ENCODE measurements at places on chromosomes 11 and 22.
A peak's percentile ranks its signal among the peaks of the same experiment; 100 is the strongest.

DNA sequence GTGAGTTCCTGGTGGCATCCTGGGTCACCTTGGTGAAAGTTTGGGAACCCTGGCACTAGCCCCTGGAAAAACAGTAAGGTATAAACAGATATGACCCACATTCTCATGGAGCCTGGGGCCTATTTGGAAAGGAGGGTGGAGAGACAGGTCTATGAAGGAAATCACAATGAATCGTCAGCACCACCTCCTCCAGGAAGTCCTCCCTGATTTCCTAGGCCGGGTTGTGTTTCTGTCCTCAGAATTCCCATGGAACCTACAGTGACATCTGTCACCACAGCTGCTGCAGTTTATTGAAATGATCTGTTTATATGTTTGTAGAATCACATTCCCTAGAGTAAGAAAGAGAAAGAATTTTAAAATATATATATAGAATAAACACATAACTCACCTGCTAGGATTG, 71.8 kb upstream of the ASPHD2 start:
- no peak for DNase-seq

GRCh38 chr11:34356130-34356529, 1.7 kb downstream of the ABTB2 start:
- no peak for DNase-seq

GRCh38 chr22:41943661-41944209, 3.2 kb downstream of the CENPM start:
- no peak for DNase-seq

DNA sequence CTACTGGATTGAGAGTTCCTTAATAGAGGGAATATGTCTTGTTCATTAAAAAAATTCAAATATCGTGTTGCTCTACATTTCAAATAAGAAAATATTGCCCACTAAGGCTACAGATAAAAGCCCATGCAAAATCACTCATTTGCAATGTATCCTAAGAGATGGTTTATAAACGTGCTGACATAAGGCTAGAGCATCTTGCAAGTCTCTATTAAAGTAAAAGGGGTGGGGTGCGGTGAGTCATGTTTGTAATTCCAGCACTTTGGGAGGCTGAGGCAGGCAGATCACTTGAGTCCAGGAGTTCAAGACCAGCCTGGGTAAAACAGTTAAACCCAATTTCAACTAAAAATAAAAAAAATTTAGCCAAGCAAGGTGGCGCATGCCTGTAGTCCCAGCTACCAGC, 70.3 kb downstream of the PGR start:
- no peak for DNase-seq

GRCh38 chr22:19709063-19709769, 5.1 kb upstream of the SEPTIN5 start:
- no peak for DNase-seq

GRCh38 chr11:57434640-57435546, 8.0 kb upstream of the SLC43A3 start:
- DNase-seq, result peak; percentile 24

- DNase-seq, result no peak
Observed at GRCh38 chr11:67280341-67280787, 8.7 kb upstream of the ANKRD13D start.

DNA sequence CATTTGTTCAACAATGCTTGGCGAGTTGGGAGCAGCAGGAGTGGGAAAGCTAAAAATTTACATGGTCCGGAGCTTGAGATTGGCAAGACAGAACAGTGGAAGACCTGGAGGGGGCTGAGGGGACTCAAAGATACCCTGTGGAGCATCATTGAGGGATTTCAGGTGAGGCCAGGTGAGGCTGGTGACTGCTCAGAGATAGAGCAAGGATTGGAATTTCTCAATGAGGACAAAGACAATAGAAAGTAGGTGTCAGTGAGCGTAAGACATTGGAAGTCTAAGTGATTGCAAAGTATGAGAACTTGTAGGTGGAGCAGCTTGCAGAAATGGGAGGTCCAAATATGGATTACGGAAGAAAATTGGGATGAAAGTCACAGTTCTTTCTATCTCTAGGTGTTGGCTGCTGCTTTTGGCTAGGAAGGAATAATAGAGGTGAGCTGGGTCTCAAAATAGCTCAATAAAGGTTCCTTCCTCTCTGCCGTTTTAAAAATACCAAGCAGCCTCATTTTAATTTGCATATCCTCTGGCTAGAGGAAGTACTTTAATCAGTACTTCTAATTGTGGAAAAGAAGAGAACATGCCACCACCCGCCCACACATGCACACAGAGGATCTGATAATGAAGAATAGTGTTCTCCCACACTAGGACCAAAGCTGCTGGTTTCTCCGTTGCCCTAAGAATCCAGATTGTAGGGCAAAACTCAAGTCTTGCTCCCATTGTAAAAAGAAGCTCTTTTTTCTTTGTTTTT, 41.8 kb upstream of the SORL1-AS1 start:
- peak; percentile 82 for DNase-seq

- peak; percentile 90 for DNase-seq
Observed at GRCh38 chr11:59560290-59560701, 49.0 kb downstream of the OR4D9 start.

GRCh38 chr11:8267280-8267679, 3.6 kb upstream of the LMO1 start:
- no peak for DNase-seq

- DNase-seq, result no peak
Observed at GRCh38 chr11:45663486-45664375, 1.7 kb downstream of the CHST1 start.

GRCh38 chr11:10699072-10699471, 5.5 kb upstream of the IRAG1 start:
- DNase-seq, result no peak

DNA sequence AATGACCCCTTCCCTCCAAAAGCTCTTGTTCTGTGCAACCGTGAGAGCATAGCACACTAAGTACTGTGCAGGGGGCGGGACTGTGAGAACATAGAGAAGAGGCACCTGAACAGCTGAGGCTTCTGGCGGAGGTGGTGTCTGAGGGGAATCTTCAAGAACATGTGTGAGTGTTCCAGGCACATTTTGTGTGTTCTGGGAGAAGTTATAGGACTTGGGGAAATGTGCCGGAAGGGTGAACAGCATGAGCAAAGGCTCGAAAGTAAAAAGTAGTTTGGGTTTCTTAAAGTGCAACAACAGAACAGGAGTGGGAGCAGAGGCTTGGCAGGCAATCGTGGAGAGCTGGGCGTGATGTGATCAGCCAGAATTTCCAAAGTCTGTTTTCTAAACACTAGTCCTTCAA, 12.4 kb upstream of the SYN3 start:
- DNase-seq, result no peak

DNA sequence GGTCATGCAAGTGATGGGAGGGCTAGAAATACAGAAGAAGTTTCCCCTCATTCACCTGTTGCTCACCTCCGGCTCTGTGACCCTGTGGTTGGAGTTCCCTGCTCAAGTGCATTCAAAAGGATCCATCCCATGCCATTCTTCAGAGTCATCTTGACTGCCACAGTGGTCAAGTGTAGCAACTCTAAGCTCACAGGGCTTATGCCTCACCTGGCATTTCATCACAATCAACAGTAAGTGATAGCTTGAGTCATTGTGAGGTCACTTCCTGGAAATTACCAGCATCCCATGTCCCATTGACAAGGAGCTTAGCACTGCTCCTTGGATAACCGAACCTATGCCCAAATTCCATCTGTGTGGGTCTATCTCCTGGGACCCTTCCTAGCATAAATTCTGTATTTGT, 55.6 kb downstream of the OR4C45 start:
- DNase-seq, result no peak

GRCh38 chr11:116890607-116891006, 53.2 kb upstream of the APOA1 start:
- DNase-seq, result no peak

DNA sequence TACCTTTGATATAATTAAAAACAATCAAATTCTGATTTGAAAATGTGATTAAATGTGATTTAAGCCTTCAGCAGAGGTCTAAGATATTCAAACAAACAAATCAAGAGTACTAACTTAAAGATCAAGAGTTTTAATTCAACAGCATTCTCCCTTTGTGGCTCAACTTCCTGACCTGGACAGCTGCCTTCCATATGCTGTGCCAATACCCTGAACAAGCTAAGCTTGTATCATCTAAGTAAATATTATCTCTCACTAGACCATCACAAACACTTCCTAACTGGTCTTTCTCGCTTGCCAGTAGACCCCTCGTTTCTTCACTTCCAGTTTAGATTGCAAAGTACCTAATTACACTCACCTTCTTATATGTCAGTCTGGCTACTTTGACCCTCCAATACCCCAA, 35.9 kb upstream of the P4HA3 start:
- DNase-seq, result no peak

GRCh38 chr22:40041366-40042137, 46.8 kb downstream of the FAM83F start:
- no peak for DNase-seq

DNA sequence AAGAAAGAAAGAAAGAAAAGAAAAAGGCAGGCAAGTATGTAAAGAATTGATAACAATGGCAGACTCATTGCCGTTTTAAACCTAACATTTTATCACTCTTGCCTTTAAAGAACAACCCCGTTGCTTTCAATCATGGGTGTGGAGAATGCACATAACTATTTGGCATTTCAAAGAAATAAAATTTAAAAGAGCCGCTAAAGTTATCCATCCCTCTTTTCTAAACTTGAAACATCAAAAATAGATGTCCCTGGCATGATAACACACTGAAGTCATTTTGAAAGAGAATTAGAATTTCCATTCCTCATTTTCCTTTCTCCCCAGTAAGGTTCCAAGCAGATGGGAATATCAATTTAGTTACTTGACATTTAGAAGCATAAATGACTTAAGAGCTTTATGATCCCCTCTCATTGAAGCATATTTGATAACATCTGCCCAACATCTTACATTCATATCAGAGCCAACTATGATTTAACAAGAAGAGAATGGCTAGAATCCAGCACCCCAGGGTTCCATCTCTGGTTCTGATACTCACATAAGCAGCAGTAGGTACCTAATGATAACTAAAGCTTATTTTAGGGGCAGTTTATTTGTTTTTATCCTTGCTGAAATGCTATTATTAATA, 529.6 kb upstream of the LRRC4C start:
- no peak for DNase-seq

DNA sequence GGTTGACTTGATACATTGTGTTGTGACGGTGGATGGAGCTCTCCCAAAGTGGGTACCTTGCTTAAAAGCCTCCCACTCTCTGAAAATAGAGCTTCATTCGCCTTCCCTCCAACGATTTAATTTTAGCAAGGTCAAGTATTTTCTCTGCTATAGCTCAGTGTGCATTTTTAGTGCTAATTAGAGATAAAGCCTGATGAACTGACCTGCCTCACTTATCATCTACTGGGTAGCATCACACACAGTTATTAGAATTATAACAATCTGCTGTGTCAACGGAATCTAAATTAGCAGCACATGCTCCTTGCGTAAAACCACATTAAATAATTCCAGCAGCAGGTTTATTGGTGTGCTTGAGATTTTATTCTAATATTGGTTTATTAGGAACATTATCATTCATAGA, 701.7 kb downstream of the NELL1 start:
- no peak for DNase-seq

- DNase-seq, result no peak
Observed at GRCh38 chr11:794013-794765, 3.9 kb downstream of the SLC25A22 start.

GRCh38 chr11:111408789-111409727, 30.0 kb upstream of the POU2AF1 start:
- peak; percentile 43 for DNase-seq

DNA sequence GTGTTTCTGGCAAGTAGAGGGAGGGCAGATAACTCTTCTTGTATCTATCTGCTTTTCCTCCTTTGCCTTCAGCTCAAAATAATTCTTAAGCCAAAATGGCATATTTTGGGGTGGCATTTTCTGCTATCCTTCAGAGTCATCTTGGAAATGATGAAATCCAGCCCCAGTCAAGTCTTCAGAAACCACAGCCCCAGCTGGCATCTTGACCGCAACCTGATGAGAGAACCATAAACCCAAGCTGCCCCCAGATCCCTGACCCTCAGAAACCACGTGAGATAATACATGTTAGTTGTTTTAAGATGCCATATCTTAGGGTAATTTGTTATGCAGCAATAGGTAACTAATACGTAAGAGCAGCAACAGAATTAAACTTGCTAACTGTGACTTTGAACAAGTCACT, 15.1 kb upstream of the PAMR1 start:
- no peak for DNase-seq

- peak; percentile 75 for DNase-seq
Observed at GRCh38 chr22:25153961-25154666, 45.5 kb upstream of the CRYBB3 start.

DNA sequence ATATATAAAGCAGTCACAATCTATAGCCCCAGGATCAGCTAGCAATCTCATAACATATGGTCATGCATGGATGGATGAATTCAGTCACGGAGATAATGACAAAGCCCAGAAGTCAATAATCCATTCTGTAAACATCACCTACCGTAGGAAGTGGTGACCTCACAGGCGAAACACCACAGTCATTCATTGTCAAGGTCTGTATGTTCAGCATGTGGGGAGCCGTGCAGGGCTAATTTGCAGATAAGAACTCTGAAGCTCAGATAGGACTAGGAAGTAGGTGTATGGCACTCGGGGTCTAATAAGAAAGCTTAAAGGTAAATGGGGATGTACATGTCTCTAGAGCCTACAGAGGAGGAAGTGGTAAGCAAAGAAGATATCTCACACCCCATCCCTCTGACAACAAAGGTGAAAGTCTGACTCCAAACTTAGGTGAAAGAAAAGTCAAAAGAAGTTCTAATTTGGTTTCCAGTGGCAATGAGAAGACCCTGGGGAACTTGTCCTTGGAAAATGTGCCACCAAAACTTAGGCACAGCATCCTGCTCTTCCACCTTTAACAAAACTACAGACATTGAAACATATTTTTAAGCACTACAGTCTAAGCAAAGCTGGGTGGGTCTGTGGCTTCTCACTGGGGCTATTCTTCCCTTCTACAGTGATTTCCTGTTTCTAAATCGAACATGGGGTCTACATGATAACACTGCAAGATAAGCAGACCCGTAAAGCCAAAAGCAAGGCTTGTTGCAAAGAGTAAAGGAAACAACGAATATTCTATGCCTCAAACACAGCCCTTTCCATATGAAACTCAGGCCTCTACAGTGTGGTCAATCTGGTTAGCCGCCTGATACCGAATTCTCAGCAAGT, 5.2 kb downstream of the CRTAM start:
- no peak for DNase-seq

DNA sequence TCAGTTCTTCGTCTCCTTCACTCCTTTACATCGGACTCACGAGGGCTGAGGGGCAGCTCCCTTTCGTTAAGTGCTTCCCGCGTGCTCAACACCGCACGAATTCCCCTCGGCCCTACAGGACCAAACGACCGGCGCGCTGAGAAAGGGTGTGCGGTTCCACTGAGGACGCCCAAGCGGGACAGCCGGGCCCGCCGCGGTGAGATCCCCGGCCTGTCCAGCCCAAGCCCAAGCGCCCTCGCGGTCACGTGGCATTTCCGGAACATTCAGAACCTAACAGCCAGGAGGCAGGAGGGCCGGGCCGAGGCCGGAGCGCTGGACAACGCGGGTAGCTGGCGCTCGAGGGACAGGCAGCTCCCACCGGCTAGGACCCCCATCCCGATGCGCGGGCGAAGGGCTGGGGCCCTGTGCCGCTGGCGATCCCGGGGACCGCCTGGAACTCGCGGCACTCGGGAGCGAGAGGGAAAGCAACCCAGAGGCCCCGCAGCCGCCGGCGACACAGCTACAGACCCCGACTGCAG, 737 bp upstream of the STIP1 start:
- peak; percentile 93 for DNase-seq
